Activated CD4-positive, alpha-beta memory T cell treated with anti-CD3 and anti-CD28 coated beads, Interleukin-2, amount 10 ng/mL, durations not matched to agents 7 days and 5 days (primary cell): ENCODE measurements at places on chromosomes 5 and 9.
A peak's percentile ranks its signal among the peaks of the same experiment; 100 is the strongest.

- peak; percentile 23 for DNase-seq
These were observed at the start of gene FSTL4 for GRCh38 chr5:133612249-133612860. TSS of gene FSTL4 (minus strand) at chr5:133612541.

DNA sequence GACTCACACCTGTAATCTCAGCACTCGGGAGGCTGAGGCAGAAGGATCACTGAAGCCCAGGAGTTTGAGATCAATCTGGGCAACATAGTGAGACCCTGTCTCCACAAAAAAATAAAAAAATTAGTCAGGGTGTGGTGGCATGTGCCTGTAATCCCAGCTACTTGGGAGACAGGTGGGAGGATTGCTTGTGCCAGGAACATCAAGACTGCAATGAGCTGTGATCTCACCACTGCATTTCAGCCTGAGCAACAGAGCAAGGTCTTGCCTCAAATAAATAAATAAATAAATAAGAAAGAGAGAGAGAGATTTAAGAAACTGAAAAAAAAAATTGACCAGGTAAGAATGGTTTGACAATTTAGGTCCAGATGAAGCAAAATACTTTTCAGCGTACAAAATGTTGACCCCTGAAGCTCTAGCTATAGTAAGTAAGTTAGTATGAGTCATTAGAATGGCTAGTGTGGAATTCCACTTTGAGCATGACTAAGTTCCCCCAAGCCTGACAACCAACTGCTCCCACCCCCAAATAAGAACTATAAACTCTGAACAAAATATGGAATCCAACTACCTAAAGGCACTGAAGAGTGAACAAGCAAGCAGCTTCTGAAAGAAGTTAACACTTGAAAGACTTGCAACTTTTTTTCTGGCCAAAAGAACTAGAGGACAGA, 217.8 kb upstream of the TLE4 start:
- no peak for DNase-seq

GRCh38 chr5:14958188-14958587, 86.6 kb upstream of the ANKH start:
- no peak for DNase-seq

DNA sequence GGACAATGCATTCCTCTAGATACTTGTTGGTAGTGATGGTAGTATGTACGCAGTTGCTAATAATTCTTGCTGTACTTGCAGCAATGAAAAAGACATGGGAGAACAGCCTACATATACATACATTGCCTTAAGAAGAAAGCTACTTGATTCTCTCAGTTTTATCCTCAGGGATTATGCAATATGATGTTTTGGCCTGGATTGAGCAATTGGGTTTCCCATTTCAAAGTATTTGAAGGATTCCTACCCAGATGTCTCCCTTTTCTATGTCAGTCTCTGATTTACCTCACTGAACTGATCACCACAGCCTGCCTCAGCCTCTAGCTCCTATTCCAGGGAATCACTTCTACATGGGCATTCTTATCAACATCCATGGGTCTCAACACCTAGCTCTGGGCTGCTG, 210.1 kb upstream of the CDH10 start:
- DNase-seq: no peak

DNA sequence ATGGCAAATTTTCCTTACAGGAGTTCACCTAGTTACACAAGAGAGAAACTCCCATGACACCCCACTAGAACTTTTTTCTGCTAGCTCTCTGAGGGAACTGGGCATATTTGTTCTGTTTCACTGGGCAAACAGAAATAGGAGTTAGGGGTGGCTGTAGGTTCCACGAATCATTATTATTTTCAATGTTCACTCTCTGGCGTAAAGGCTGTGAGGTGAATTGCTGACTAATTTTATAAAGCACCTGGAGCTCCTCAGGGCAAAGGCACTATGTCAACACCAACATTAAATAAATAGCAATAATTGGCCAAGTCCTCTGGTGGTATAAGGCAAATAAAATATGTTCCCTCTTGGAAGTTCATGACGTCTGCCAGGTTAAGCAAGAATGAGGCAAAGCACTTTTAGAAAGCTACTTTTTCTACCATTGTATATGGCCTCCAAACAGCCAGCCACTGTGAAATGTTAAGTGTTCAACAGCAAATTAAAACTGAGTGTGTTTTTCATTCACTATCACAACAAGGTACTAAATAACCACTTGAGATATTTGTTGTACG, 344.6 kb downstream of the PDE4D start:
- DNase-seq: no peak

GRCh38 chr5:149666212-149666852, 63.8 kb upstream of the PPARGC1B start:
- no peak for DNase-seq

DNA sequence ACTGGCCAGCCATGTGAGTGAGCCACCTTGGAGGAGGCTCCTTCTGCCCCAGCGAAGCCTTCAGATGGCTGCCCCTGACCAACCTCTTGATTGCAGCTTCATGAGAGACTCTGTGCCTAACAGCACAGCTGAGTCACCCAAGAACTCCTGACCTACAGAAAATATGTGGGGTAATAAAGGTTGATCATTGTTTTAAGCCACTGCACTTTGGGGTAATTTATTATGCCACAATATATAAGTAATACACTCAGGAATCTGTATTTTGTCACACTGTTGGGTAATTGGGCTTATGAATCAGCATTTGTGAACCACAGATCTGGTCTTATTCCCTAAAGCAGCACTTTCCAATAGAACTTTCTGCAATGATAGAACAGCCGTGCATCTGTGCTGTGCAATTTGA, 24.4 kb upstream of the VDAC1 start:
- no peak for DNase-seq

GRCh38 chr5:164002628-164003027, 497.2 kb downstream of the MAT2B start:
- DNase-seq: no peak

GRCh38 chr5:181008136-181008535, 19.5 kb downstream of the BTNL3 start:
- DNase-seq: no peak

- DNase-seq: no peak
These were observed 250.5 kb downstream of the BNC2 start for GRCh38 chr9:16619914-16620520.

GRCh38 chr5:57458443-57458842, 24.2 kb downstream of the ACTBL2 start:
- no peak for DNase-seq

- no peak for DNase-seq
These were observed 150.8 kb upstream of the NR3C1 start for GRCh38 chr5:143554187-143554717.
